Stimulated activated CD4-positive, alpha-beta T cell treated with anti-CD3 and anti-CD28 coated beads, Interleukin-4, amount 100 ng/mL, for 24 hours (primary cell): ENCODE measurements at places on chromosomes 5 and 9.

- DNase-seq, result no peak
Measured at GRCh38 chr5:134503937-134504437, 21.5 kb upstream of the JADE2 start.

GRCh38 chr5:89105171-89105695 is 222.2 kb upstream of the MEF2C start:
- DNase-seq, result no peak

DNA sequence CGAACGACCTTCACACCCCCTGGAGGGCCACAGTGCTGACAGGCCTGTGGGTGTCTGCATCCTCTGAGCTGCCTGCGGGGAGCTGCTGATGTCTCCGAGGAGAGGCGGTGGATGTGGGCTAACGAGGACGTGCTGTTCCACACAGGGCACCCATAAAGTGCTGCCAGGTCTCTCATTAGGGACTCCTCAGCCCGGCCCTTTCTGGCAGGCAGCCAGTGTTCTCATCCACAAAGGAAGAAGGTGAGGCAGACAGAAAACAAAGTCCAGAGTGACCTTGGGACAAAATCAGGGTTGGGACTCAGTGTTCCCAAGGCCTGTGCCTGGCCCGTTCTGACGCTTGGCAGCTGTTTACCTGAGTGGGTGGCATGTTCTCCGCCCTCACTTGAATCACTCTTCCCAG is 29.3 kb downstream of the CARTPT start:
- DNase-seq, result no peak

DNA sequence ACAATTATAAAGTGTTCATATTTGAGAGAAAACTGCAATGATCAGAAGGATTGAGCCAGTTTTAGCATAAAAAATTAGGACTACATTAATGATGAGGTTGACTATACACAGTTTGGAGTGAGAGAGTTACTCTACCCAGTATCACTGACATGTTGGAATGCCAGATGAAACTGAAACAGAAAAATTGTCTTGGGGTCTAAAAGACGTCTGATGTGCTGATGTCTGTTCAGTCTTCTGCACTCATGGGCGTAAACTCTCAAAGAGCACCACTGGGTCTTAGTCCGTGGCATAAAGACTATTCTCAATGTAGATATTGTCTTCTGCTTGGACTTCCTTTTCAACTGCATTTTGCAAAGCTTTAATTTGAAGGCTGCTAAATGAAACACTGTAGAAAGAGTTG is 29.5 kb downstream of the HAVCR1 start:
- no peak for DNase-seq

GRCh38 chr9:95088421-95089161 is 228.9 kb downstream of the FANCC start:
- no peak for DNase-seq

- DNase-seq, result no peak
Measured at GRCh38 chr9:37954581-37954981, 50.7 kb upstream of the SLC25A51 start.

DNA sequence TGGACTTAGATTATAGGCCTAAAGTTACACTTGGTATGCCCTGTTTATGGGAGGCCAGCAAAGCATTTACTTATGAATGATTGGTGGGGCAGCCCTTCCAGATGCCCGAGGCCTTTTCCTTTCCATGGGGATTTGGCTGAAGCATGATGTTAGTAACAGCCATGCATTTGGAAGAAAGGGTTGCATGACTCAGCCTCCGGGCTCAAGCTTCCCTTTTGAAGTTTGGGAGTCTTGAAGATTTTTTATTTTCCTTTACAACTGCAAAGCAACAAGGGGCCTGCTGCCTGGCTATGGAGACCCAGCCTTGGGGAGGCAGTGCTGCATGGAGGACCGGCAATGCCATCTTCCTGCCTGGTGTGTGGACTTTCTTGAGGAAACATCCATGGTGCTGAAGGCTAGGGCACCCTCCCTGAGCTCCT is 244.7 kb downstream of the ICE1 start:
- no peak for DNase-seq

GRCh38 chr9:106758911-106759310 is 104.1 kb upstream of the ZNF462 start:
- DNase-seq, result no peak

DNA sequence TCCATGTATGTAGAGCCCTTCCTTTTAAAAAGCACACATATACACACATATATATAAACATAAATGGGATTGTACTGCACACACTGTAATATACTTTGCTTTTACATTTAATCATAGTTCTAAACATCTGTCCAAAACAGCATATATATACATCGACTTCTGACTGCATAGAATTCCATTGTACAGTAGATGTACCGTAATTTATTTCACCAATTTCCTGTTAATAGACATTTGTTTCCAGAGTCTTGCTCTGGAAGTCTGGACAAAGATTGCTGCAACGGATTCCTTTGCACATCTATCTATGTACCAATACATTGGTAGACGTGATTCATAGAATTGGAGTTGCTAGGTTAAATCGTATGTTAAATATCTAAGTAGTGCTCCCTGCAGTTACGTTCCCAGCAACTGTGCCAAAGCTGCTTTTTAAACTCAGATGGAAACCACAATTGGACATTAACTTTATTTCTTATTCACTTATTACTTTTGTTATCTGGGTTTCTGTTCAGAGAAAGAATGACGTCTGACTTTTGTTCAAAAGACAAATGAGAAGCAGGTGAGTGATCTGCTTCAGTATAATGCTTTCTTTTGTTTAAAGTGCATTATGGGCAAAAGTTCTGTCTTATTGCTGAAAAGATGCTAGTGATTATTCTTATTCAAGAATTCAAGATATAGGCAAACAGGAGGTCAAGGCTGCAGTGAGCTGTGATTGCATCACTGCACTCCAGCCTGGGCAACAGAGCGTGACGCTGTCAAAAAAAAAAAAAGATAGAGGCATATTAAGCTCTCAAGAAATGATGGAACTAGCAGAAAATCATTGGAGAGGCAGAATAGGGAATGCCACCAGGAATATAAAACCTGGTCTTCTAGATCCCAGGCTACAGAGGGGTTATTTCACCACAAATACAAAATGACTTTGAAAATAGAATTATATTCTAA is 138.2 kb downstream of the FGF1 start:
- DNase-seq, result no peak

DNA sequence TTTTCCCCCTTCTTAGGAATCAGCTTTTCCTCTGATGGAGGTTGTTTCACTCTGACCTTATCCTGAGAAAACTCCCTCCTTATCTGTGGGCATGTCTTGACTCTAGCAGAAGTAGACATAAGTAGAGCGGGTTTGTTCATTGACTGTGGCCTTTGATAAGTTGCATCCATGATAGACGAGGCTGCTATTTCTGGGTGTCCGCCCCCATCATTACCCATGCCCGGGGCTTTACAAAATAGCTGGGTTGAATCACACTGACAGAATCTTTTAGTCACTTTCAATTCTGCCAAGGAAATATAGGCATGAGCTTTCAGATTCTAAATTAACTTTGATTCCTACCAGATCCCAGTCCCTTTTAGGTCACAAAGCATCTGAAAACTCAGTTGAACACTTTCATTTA is 223.8 kb downstream of the SEC61B start:
- no peak for DNase-seq

GRCh38 chr9:1219284-1219683 is 169.1 kb downstream of the DMRT2 start:
- no peak for DNase-seq

- DNase-seq, result no peak
Measured at GRCh38 chr9:126468141-126468825, 141.7 kb downstream of the MVB12B start.

DNA sequence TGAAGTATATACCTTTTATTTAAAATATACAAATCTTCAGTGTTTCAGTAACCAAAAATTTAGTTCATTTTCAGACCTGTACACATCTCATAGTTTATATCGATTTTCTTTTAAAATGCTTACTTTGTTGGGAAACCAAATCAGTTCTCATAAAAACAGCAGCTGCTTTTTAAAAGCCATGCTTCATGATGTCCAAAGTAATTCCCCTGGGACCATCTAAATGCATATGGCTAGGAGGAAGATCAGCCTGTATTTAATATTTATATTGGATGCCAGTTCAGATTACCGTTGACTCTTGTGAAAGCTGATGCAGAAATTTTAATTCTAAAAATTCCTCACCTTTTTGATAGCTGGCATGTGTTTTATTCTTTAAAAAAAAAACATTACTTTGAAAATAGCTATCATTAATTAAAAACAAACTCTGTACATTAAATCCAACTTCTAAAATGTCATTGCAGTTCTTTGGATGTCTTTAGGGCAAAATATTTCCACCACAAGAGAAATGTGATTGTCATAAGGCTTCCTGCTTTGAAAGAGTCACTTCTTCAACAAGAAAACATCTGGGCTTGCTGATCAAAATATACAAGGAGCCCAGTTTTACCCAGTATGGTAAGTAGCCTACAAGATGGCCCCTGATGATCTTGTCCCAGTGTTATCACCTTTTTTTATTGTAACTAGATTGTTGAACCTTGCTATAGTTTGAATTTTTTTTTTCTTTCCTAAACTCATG is 1242.9 kb upstream of the CDH6 start:
- DNase-seq, result no peak

DNA sequence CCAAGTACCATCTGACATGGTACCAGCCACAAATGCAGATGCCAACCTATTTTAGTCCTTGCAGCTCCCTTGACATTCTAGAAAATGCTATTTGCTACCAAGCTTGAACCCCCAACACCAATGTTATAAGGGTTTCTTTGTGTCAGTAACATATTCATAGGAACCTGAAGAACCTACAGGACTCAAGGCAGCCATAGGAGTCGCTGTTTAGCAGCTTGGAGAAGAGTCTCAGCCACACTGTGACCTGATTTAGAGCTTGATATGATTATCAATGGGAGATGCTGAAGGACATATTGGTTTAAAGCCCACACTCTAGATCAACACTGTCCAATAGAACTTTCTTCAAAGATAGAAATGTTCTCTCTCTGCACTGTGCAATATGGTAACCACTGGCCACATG is 6.4 kb upstream of the ZFR start:
- no peak for DNase-seq

DNA sequence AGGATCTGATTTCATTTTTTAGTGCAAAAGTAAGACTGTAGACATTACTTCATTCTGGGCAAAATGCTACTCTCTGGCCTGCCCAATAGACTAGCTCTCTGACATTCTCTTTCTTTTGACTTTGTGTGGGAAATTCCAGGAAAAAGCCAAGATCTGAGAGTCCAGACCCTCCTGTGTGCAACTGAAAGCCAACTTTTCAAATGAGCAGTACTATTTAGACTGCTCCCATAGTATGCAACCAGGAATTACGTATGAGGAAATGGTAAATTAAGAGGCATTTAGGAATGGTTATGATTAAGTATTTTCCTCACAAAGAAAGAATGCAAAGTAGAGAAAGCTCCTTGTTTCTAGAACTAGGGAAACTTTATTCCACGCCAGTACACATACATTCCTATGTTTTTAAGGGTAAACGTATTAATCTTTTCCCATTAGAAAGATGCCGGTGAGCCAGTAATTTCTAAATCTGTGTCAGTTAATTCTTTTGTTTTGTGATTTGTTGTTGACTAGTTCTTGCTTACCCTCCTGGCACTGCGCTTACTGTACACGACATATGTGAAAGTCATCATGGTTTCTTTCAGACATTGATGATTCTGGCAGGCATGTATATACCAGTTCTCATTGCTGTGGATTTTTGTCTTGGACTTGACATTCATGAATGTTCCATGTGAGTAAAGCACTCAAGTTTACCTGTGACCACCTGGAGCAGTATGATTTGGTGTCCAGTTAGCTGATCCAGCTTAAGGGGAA is 56.0 kb downstream of the AOPEP start:
- DNase-seq, result no peak

DNA sequence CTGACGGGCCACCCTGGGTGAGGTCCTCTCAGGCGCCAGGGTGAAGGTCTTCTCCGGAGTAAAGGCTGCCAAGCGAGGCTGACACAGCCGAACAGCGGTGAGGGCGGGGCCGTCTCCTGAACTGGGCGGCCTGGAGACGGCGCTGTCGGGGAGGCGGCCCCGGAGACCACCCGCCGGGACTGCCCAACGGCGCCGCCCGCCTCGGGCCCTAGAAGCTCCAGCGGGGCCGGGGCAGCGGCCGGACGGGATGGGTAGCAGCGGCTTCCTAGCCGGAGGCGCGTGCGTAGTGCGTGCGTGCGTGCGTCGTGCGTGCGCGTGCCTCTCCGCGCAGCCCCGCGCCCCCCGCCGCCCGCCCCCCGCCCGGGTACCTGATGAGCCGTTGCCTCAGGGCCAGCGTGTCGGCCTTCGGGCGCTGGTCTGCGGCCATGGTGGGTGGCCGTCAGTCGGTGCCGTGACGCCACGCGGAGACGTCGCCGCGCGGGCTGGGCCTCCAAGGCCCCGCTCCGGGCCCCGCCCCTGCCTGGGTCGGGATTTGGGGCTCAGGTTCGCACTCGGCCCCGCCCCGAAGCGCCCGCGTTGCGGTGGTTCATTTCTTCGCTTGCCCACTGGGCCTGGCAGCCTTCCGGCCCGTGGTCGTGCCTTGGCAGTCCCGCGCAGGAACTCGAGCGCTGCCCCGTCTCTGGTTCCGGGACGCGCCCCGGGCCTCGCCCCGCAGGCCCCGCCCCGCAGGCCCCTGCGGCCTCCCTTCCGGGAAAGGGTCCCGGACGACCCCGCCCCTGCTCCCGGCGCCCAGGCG is at the start of gene PHYKPL:
TSS of gene PHYKPL (minus strand) at position 679 of the 796 bp plus-strand sequence. CDS start at position 427, 252 bp downstream.
- DNase-seq, result peak; percentile 70

DNA sequence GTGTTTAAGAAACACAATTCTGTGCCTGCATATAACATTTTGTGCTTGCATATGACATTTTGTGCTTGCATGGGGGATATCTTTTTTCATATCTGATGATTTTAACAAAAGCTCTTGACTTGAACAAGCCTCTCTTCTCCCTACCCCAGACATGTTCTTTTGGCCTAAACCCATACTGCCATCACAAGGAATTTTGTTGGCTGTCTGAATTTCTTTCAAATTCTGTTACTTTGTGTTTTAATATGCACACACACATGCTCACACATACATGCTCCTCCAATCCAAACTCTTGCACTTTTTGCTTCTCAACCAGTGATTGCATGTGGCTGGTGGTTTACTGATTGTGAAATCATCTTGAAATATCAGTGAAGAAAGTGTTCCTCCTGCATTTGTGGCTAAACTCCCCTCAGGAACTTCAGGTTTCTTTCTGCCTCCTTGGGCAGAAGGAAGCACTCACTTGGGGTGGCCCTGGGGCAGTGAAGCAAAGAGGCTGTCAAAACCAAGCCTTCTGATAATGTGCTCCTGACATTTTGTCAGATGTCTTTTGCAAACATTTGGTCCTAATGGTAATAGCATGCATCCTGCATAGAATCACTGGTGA is 377.2 kb upstream of the KLF4 start:
- no peak for DNase-seq

- no peak for DNase-seq
Measured at GRCh38 chr9:98251551-98251950, 3.9 kb downstream of the TBC1D2 start.

DNA sequence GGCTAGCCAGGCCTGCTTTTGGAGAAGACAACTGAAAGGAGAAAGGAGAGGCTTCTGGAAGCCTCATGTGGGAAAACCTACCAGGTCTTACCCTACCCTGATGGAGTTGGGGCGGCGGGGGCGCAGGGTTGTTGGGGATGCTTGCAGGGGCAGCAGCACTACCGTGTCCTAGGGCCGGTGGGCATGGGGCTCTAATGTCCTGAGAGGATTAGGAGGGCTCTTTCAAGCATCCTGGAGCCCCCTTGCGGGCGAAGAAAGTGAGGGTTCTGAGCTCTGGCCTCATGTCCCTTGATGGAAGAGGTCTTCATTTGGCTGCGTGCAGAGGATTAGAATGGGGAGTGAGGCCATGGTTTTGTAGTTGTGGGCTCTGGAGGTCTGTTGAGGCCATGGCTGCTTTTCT is 86.9 kb upstream of the PITX1 start:
- no peak for DNase-seq

GRCh38 chr9:75389101-75389500 is 300.8 kb downstream of the OSTF1 start:
- no peak for DNase-seq

- no peak for DNase-seq
Measured at GRCh38 chr5:181198905-181199519, 6.0 kb downstream of the TRIM7 start.
